Psoas muscle (tissue), 8 donors: ENCODE measurements at places on chromosomes 2 and 18. TPM values are rescaled to one million over a fixed set of nuclear protein-coding genes. Genes with fewer than 3 reads are reported as not detected.

CIAO1 gene
- 91.6 TPM for polyA plus RNA-seq

AMER3 gene
- not detected for polyA plus RNA-seq

ARHGEF33 gene
- polyA plus RNA-seq: 0.13 TPM

ITGB6 gene
- polyA plus RNA-seq: 4.8 TPM

TNFRSF11A gene
- polyA plus RNA-seq: 0.12 TPM
